ENCODE measurements at places on chromosomes 11 and 22.

GRCh38 chr11:113072237-113072858, 111.1 kb downstream of the NCAM1 start:
- DNase-seq: no peak

- no peak for DNase-seq
Observed at GRCh38 chr22:25546751-25547150, 17.7 kb upstream of the GRK3 start.

- no peak for DNase-seq
Observed at GRCh38 chr11:107041088-107041444, 22.8 kb upstream of the GUCY1A2 start.

- no peak for DNase-seq
Observed at GRCh38 chr11:46277313-46277621, 195 bp upstream of the CREB3L1 start.

GRCh38 chr22:22552630-22553029, 6.4 kb downstream of the PRAME start:
- no peak for DNase-seq

GRCh38 chr11:42410251-42410955, 901.4 kb upstream of the API5 start:
- DNase-seq: no peak

DNA sequence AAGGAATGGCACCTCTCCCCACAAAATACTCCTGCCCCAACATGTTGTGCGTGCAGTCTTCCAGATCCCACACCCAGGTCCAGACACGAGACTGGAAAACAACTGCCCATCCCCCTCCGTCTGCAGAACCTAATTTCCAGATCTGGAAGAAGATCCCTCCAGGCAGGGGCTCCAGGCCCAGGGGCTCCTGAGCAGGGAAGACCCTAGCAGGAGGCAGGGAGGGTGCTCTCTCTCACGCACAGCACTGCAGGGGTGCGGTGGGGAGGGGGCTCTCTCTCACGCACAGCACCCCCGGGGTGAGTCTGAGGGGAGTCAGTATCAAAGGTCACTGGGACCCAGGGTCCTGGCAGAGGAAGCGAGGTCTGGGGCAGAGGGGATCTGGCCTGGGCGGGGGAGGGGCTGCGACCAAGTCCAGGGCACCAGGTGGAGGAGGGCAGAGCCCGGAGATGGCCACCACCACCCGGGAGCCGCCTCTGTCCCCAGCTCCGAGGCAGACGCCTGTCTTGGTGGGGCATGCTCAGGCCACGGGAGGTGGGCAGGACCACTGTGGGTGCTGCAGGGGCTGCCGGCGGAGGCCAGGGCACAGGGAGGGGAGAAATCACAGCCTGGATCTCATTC, 1.7 kb downstream of the MLC1 start:
- no peak for DNase-seq

GRCh38 chr11:20134991-20135736, 25.1 kb downstream of the DBX1 start:
- no peak for DNase-seq

GRCh38 chr11:132026746-132027145, 656.3 kb downstream of the NTM start:
- no peak for DNase-seq

DNA sequence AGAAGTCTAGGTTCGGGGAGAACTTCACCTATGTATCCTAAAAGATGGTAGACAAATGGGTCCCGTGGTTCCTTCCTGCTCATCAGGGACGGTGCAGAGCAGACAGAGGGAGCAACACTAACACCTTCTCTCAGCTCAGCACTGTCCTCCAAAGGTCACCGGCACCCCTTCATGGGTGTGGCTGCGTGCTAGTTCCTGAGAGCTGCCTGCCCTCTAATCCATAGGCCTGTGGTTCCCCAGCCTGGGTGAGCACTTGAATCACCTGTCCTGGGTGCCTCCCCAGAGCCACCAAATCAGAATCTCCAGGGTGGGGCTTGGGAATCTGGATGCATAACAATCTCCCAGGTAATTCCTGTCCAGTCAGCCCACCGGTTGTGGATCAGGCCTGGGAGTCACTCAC, 113.9 kb upstream of the TMEM45B start:
- no peak for DNase-seq

DNA sequence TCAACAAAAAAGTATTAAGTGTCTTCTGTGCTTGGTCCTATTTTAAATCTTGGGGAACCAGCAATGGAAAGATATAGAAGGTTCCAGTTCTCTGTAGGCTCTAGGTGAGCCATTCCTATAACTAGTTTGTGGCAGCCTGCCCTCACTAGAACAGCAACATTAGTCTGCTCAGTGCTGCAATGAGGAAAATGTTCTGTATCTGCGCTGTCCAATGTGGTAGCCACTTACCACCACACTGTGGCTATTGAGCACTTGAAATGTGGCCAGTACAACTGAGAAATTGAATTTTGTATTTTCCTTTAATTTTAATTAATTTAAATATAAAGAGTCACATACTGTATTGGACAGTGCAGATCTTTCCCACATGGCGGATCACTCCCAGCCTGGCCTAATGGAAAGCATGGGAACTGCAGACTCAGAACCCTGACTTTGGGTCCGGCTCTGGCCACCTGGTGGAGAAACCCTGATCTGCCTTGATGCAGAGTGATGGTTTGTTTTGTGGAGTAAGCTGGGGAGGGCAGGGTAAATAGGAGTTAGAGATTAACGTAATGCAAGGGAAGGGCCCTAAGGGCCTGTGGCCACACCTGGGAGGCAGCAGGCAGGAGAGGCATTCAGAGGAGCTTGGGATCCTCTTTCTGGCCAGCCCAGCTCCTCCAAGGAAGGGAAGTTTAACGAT, 101.0 kb downstream of the ME3 start:
- DNase-seq: no peak

GRCh38 chr22:44317123-44317444, 4.3 kb upstream of the SHISAL1 start:
- no peak for DNase-seq

DNA sequence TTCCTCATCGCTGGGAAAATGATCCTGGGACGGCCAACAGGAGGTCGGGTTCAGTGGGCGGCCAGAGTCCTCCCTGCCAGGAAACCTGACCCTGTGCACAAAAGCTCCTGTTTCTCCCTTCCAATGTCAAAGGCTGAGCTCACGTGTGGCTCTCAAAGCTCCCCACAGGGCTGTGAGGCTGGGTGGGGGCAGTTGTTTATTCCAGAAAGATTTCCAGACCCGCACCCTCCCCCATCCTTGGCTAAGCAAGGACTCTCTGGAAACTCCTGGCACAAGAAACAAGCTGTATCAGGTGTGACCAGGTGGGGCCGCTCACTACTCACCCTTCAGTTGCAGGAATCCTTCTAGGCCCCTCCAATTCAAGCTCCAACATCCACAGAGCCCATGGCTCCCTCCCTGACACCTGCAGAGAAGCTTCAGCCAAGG, 131.9 kb downstream of the SHANK2 start:
- DNase-seq: no peak

- no peak for DNase-seq
Observed at GRCh38 chr22:39254122-39254521, 9.3 kb upstream of the PDGFB start.

DNA sequence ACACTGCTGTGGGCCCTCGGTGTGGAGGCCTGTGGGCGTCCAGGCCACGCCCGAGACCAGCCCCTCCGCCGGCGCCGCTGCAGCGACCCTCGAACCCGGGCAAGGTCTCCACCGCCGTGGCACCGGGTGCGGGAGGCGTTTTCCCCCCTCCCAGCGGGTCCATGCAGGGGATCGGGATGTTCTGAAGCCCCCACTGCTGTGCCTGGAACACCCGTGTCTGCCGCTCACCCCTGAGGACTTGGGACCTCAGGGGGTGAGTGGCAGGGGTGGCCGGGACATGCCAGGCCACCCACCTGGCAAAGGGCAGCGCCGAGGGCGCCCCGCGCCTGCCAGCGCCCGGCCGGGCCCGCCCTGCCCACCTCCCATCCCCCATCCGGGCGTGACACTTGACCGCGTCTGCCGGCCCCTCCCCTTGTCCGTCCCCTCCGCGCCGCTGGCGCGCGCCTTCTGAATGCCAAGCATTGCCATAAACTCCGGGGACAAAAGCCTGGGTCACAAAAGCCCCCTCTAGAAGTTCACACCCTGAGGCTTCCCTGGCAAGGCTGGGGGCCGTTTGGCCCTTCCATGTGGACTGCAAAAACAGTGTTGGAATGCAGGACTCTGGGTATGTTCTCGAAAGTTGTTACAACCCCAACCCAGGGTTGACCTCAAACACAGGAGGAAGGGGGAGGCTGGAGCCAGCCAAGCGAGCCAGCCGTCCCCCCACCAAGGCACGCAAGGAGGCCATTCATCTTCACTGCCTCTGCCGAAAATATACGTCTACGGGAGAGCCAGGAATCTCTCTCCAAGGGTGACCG, 819 bp upstream of the KCNQ1OT1 start:
- DNase-seq: peak; percentile 27

- peak; percentile 41 for DNase-seq
Observed at GRCh38 chr11:7484645-7485044, 661 bp upstream of the OLFML1 start.
